ENCODE measurements at places on chromosomes 12 and 14.

GRCh38 chr14:73744175-73744867 lies 30.1 kb upstream of the PNMA1 start:
- no peak for DNase-seq

DNA sequence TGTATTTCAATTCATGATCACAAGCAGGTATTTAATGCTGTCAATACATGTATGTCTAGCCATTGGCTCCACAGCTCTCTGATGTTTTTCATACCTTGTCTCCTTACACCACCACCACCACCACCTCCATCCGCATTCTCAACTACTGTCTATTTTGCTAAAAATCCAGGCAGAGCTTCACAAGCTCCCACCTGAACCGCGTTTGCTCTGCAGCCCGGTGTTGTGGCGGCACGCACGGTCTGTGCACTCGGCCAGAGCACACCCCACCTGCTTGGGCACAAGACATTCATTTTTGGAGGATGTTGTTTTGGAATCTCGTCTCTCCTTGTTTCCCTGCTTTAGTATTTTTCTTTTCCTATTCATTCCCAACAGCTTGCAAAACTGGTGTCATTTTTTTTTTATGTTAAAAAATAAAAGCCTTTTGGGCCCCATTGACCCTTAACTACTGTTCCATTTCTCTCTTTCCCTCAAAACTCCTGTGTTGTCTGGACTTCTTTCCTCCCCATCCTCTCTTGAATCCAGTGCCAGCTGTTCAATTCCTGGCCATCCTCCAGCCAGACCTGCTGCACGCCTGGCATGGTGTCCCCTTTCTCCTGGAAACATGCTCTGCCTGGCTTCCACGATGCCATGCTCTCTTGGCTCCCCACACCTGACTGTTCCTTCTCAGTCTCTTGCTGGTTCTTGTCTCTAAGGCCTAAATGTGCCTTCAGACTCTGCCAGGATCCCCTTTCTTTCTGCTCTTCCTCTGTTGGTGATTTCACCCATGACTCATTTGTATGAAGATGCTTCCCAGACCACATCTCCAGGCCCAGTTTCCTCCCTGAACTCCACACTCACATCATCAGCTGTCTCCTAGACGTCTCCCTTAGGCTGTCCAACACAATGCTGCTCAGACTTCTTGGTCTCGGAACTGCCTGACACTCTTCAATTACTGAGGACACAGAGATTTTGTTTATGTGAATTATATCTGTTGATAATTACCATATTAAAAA lies 37.9 kb downstream of the PIWIL1 start:
- DNase-seq = no peak

GRCh38 chr12:123151457-123152454 lies 866 bp upstream of the PITPNM2 start:
- peak; percentile 35 for DNase-seq

DNA sequence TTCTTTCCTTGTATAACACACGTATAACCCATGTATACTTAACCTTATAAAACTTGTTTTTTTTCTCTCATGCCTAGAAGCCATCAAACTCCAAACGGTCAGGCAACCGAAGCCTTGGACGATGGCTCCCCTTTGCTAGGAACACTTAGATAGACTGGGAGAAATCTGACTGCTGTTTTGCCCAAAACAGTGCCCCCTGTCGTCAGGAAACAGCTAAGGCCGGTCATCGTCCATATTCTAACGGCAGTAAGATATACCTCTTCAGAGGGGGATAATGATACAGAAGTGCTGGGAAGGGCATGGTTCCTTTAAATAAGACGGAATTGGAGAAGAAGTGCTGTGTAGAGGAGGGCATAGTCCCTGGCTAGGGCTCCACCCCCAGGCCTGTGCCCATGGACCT lies 130.5 kb downstream of the SLC41A2 start:
- DNase-seq = no peak

DNA sequence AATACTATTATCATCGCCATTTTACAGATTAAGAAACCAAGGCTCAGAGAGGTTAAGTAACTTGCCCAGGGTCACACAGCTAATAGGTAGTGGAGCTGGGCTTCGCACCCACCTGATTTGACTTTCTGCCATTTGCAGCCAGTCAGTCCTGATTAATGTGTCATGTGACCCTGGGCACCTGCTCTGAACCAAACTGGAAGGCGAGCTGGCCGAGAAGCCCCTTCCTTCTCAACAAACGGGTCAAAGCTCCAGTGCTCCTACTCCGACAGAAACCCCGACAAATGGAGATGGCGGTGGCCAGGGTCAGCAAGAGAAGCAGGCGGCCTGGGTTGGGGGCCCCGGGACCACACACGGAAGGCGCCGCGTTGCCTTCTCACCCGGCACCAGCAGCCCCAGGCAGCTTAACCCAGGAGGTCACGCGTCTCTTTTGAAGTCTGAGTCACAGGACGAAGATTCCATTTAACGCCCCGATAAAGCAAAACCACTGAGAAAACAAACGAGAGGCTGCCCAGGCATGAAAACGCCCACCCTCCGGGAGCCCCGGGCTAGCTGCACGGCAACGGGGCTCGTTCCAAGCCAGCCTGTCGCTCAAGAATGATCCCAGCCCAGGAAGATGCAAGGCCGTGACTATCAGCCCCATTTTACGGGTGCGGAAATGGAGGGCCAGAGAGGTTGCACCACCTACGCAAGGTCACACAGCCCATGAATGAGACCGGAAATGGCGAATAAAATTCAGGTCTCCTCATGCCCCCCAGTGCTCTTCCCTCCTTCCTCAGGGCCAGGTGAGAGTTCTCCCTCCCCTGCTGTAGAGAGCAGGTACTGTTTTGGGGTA lies 124.8 kb downstream of the SCARB1 start:
- DNase-seq = peak; percentile 32

GRCh38 chr14:92993302-92993701 lies 70.4 kb downstream of the CHGA start:
- DNase-seq = peak; percentile 80

- DNase-seq = peak; percentile 85
These were observed 56.3 kb downstream of the SPTB start for GRCh38 chr14:64823305-64823861.

GRCh38 chr12:64545081-64545382 lies 65.3 kb upstream of the RASSF3 start:
- DNase-seq = no peak

DNA sequence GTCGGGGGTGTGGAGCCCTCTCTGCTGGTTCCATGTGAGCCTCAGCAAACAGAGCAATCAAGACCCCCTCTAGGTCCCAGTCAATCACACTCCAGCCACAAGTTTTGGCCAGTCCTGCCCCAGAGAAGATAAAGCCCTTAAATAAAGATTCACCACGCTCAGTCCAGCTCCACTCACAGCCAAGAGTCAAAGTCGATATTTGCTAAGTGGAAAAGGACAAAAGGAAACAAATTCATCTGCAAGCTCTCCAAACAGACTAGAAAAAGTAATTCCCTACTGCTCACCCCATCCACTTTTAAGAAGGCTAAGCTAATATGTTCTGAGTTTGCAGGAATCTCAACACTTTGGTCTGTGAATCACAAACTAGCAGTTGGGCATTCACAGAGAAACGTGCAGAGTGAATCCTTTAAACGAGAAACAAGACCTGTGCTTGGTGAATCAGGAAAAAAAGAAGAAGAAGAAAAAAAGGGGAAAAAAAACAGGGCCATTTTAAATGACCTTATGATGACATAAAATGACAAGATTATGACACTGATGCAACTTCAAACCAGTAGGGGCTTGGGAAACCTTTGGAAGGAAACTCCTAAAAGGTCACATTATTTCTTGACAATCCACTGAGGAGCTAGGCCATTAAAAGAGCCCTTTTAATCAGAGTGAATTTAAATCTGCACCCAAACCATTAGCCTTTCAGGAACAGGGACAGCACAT lies 41.8 kb upstream of the FOXN3 start:
- DNase-seq = no peak

DNA sequence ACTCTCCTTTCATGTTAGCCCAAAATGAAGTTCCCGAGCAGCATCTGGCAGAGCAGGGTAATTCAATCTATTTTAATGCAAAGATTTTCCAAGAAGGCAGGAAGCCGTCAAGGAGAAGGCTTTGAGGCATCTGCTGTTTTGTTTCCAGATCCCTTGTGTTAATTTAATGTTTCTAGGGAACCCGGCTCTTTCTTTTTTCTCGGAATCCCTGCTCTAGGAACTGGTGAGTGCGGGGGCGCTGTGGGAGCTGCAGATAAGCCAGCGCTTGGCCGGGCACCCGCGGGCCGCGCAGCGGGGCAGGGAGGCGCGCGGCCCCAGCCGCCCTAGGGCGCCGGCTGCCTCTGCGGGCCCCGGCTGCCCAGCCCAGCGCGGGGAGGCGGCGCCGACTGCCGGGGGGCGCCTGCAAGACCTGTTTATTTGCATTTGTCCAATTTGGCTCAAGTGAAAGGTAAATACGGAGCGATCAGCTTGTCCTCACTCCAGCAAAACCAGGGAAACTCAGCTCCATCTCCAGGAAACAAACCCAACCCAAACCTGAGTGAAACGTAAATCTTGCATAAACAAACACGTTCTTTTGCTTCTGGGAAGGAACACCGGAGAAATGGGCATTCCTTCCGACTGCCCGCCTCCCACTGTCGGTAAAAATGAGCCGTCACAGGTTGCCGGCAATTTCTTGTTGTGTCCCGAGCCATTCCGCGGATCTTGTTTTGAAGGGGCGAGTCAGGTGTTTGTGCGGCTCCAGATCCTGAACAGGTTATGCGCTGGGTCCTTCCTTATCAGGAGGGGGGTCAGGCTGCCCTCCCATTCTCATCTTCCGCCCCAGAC lies 65.1 kb downstream of the CRADD start:
- DNase-seq = peak; percentile 82

DNA sequence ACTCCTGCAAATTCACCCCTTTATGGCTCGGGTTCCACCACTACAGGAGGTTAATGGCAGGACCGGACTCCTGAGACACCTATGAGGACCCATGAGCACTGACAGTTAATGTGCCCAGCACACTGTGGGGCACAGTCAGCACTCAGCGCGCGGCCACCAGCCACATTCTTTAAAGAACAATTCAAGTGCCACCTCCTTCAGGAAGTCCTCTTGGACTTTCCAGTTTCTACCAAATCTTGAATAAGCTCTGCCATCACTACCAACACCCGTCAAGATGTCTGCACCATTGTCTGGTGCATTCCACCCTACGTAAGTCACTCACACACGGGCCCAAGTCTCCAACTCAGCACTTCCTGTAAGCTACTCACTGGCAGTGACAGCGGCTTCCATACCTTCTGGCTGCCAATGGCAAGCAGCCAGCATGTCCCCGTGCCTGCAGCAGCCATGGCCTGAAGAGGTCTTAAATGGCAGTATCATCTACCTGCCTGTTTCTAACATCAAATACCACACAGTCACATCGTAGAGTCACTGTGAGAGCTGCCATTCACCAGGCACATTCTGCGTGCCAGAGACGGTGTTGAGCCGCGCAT lies 48.5 kb downstream of the CDC42BPB start:
- no peak for DNase-seq

- DNase-seq = no peak
These were observed 25.7 kb upstream of the CKAP4 start for GRCh38 chr12:106273491-106273890.

DNA sequence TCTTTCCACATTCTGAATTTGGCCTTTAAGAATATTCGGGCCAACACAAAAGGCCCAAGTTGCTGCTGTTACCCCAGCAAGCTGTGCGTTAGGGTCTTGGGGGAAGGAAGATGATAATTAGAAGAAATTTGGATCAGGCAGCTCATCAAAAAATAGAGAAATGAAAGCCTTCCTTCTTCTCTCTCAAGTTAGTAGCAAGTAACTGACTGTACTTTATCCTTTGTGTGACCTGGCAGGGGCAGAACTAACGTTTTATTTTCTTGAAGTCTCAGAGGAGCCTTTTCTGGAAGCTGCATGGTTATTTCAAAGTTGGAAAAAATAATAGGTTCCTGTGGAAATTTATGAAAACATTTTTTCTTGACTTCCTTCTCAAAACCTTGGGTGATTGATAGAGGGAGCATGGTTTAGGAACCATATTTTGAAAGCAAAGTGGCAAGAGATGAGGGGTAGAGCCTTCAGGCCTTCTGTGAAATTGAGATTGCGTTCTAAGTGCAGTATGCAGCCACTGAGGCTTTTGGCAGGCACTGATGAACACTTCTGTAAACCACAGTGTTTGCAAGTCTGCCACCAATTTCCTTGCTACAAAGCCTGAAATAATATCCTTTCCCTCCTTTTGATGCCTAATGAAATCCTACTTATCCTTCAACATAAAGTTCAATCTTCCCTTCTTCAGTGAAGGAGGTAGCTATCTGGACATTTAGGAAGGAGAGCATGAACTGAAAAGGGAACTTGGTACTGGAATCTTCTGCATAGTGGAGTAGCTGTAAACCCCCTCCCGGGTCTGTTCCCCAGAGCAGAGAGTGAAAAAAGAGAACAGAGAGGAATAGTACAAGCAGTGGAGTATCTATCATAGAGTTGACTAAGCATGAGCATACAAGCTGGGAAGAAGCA lies 123.2 kb downstream of the FGD4 start:
- no peak for DNase-seq

DNA sequence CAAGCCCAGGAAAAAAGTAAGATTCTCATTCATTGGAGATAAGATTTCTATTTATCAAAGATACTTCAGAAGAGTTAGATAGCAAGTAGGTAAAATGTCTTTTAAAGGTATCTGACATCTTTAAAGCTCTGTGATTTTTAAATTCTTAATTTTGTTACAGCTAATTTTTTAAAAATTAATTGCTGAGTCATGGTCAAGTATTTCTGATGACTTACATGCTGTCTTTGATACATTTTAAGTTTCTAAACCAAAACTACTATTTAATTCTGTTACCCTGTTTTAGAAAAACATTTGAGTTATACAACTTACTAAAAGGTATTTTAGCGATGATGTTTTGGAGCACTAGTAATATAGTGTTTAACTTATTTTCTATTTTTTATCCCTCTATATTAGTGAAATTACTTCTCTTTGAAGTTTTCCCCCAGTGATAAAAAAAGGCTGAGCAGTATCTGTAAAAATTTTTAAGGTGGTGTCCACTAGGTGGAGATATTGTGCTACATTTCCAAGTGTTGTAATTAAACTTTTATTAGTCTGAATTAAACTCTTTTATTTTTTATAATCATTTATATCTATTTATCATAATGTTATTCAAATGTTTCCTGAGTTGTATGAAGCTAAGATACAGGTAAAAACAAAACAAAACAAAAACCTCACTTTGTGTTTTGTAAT lies 11.5 kb downstream of the ALG10 start:
- no peak for DNase-seq

GRCh38 chr12:52182384-52182783 lies 9.4 kb downstream of the KRT80 start:
- DNase-seq = no peak

- peak; percentile 19 for DNase-seq
These were observed 44.0 kb downstream of the DLK1 start for GRCh38 chr14:100770605-100771120.

- no peak for DNase-seq
These were observed 35.3 kb upstream of the CSRNP2 start for GRCh38 chr12:51118706-51119105.

DNA sequence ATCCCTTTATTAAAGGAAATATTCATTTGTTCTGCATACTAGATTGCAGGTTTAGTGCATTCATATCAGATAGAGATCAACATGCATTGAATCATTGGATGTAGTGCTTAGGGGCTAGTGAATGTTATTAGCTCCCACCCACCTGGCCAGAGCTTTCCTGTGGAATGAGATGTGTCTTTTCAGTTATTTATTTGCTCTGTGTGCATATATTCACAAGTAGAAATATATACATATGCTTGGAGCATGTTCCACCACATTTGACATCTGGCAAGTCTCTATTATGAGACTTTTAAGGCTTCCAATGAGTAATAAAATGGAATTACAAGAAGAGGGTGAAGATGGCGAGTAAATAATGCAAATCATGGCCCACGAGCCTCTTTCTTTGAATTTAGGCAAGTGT lies 180.0 kb upstream of the LMO3 start:
- no peak for DNase-seq

Data from ovary (tissue), 10 donors.